ENCODE measurements at places on chromosomes 16 and 17. TPM values are rescaled to one million over a fixed set of nuclear protein-coding genes. Genes with fewer than 3 reads are reported as not detected.

Gene PHOSPHO1
- total RNA-seq: not detected

Gene CCL3
- total RNA-seq: not detected

Gene MYO15B
- 40.8 TPM for total RNA-seq

Gene CDRT15
- total RNA-seq: not detected

Gene PIGL
- total RNA-seq: 31.0 TPM

Gene TNFRSF17
- not detected for total RNA-seq

Gene SLC5A10
- not detected for total RNA-seq

GRCh38 chr16:20846030-20846429 is 39.7 kb downstream of the REXO5 start:
- no peak for DNase-seq

DNA sequence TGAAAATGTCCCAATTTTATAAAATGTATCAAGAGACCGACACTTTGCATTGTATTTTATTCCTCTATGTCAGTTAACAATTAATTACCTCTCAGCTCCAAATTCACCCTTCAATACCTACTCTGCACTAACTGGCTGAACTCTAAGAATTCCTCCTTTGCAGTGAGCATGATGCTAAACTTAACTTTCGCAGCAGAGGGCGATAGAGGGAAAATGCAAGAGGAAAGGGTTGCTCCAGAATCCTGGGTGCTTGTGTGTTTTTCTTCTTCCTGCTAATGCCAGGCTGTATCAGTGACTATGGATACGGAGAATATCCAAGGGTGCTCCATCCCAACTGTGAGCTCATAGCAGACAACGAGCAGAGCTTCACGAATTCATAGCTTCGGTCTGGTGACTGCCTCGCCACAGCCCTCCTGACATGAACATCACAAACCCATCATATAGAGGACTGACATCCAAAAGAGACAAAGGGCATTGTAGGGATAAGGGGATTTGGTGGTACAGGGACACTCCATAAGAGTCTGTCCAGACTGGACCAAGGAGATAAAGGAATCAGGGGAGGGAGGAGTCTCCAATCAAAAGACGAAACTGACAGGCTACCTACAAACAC is 172.9 kb downstream of the STX8 start:
- DNase-seq: no peak

GRCh38 chr17:50893183-50893993 is 27.2 kb upstream of the TOB1 start:
- DNase-seq: no peak

DNA sequence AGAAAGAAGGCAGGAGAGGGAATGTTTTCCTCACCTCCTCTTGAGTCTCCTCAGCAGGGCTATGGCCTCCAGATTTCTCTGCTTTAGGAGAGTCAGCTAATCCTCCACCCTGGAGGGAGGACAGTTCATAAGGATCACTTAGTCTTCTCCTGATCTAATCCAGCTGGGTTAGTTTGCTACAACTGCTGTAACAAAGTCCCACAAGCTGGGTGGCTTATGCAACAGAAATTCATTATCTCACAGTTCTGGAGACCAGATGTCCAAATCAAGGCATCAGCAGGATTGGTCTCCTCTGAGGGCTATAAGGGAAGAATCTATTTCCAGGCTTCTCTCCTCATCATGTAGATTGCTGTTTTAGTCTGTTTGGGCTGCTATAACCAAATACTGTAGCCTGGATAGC is 40.6 kb upstream of the XYLT1 start:
- no peak for DNase-seq

- DNase-seq: no peak
Measured at GRCh38 chr16:57530522-57531252, 5.7 kb downstream of the CCDC102A start.

DNA sequence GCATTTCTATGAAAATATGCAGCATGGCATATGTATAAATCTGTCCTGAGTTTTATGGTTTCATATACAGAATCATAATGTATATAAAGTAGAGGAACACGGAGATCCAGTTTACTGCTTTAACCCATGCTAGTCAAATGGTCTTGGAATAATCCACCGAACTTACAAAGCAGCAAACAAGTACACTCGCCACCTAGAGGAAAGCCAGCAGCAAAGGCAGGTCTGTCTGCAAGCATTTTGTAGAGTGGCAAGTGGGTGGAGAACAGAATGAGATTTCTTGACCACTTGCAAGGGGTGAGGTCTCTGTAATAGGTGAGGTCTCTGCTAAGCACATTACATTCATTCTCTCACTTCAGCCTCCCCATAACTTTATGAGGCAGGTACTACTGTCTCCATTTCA is 308.3 kb downstream of the CA10 start:
- DNase-seq: no peak

- DNase-seq: no peak
Measured at GRCh38 chr16:83973581-83974385, 5.7 kb downstream of the NECAB2 start.

- DNase-seq: no peak
Measured at GRCh38 chr17:81395600-81396277, 482 bp downstream of the BAHCC1 start.

DNA sequence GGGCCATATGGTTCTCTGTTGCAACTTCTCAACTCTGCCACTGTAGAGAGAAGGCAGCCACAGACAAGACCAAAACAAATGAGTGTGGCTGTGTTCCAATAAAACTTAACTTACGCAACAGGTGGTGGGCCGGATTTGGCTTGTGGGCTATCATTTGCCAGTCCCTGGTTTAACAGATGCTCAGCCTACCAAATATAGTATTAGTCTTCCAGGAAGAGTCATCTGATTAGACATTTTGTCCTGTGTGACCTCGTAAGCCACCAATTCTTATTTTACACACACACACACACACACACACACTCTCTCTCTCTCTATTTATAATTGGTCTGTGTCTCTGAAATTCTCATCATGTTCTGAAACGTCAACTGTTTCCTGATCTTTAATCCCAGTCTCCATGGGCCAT is 245.9 kb downstream of the XYLT1 start:
- no peak for DNase-seq

DNA sequence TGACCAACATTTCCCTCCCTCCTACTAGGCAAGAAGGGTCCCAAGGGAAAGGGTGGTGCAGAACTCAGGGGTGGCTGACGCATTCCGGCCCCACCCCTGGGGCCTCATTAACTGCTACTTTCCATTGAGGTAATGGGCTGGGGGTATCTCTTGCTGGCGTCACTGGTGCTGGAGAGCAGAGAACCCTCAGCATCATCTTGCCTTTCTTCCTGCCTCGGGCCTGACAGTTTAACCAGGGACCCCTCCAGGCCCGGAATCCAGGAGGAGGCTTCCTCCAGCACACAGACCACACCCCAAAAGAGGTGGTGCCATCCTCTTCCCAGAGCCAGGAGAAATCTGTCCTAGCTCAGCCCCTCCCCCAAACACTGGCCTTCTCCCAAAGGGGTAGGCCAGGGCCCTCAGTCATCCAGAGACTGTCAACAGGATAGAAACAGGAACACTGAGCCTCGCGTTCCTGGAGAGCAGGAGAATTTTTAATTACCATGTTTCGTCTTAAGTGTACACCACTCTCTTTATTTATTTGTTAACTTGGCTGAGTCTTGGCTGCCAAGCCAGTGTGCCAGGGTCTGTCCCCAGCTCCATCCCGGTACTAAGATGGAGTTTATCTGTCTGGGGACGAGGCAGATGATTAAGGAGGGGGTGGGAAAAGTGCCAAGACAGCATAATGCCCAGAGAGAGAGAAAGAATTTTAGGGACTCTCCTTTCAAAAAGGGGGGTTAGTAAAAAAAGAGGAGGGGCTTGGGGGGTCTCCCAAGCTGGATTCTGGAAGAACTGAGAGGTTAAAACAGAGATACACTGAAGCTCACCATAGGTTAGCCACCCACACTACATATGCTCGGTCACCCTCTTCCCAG is 5.1 kb downstream of the ETV4 start:
- DNase-seq: no peak

- DNase-seq: no peak
Measured at GRCh38 chr17:80379348-80379747, 35.6 kb upstream of the ENDOV start.

- DNase-seq: no peak
Measured at GRCh38 chr17:78428836-78429617, 50.6 kb downstream of the PGS1 start.

- DNase-seq: no peak
Measured at GRCh38 chr17:58564971-58565370, 50.5 kb upstream of the MTMR4 start.

- DNase-seq: no peak
Measured at GRCh38 chr17:72124438-72124775, 3.6 kb downstream of the SOX9 start.

DNA sequence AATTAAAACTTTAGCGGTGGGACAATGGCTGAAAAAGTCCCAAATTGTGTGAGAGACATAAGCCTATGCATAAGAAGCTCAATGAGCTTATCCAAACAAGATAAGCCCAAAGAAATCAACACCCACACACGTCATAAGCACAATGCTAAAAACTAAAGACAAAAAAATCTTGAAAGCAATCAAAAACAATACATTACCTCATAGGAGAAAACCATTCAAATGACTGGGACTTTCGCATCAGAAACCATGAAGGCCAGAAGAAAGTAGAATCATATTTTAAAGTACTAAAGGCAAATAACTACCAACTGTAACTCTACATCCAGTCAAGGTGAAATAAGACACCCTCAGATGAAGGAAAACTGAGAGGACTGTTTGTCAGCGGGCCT is 50.2 kb downstream of the ZCCHC14 start:
- DNase-seq: no peak

DNA sequence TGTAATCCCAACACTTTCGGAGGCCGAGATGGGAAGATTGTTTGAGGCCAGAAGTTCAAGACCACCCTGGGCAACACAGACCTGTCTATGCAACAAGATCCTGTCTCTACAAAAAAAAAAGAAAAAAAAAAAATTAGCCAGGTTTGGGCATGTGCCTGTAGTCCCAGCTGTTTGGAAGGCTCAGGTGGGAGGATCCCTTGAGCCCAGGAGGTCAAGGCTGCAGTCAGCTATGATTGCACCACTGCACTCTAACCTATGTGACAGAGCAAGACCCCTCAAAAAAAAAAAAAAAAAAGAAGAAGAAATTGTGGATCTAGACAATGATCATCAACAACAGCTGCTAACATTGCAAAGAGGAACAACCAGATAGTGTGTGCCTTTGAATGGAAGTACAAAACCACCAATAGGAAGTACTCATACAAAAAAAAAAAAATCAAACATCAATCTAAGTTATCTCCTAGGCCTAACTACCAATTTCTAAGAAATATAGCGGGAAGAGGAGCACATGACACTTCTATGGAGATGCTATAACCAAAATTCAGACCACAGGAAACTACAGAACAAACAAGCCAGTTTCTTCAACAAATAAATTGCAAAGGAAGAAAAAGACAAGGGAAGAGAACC is 258.7 kb downstream of the MRTFB start:
- no peak for DNase-seq

DNA sequence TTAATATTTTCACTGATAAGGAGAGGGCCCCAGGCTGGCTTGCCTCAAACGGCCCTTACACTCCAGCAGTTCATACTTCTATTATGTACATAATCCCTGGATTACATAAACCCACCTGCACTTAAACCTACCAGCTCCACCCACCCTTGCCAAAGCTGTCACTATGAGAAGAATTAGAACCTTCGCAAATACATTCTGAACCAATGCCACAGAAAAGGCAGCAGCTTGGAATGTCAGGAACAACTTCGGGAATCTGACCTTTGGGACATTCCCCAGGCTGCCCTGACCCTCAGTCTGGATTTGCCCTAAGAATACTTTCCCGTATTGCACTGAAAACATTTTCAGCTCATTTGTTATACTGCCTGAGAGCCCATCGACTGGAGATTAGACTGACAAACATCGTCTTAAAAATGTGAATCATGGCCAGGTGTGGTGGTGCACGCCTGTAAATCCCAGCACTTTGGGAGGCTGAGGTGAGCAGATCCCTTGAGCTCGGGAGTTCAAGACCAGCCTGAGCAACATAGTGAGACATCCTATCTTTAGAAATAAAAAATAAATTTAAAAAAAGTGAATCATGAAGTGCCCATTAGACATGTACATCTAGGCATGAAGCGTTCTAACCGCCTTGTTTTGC is 21.0 kb upstream of the SEC14L1 start:
- no peak for DNase-seq

DNA sequence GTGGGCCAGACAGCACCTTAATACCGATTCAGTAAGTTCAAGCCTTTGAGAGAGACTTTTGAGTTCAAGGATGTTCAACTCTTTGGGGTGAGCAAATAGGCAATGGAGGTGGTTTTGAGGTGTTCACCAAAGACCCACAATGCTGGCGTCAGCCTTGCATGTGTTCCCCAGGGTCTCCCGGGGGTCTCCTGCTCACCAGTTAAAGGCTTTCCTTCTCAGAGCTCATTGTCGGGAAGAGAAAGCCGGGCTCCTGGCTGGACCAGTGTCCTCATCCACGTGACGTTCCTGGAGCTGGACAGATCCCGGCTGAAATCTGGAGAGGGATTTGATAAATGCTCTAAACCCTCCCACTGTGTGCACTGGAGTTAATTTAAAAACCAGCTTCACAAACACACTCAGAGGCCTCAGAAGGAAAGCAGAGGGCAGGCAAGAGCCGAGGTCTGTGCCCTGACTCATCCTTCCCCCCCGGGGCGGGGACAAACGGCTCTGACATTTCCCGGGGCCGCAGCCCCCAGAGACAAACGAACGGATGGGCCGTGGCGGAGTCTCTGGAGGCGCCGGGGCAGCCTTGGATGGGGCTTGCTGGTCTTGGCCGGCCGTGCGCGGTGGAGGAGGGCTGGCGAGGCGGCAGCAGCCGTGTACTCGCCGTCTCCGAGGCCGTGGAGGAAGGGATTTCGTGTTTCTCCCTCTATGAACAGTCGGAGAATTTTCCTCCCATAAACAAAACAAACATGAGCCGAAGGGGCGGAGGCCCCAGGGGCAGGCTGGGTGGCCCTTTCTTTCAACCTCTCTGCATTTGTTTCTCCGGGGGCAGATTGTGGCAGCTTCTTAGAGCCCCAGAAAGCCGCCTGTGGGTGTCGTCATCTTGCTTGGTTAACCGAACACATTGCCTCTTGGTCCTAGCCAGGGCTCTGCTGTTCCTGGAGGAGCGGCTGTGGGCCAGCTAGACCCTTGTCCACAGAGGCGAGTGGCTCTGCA is 94.2 kb downstream of the NTN1 start:
- DNase-seq: no peak

GRCh38 chr16:85613604-85614337 is 649 bp downstream of the GSE1 start:
- no peak for DNase-seq

DNA sequence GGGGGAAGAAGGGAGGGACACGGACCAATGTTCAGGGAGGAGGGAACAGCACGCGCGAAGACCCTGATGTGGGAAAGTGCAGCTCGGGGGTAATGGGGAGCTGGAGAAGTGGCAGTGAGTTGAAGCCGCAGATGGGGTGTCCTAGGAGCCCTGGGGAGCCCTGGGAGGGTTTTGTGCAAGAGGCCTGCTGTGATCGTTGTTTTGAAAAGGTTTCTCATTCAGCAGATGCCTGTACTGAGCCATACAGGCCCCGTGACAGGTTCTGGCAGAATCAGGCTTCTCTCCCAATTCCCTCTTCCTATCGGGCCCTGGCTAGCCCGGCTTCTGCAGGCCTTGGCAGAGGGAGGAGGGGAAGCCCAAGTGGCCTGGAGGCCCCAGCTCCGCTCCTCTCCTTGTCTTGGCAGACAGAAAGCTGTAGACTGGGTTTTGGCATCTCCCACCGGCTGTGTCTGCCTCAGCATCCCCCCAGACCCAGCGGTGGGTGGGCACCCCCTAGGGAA is 38.4 kb upstream of the EMP2 start:
- no peak for DNase-seq

Measured in osteocyte (in vitro differentiated cells).